ENCODE measurements at places on chromosomes 7 and 10.

DNA sequence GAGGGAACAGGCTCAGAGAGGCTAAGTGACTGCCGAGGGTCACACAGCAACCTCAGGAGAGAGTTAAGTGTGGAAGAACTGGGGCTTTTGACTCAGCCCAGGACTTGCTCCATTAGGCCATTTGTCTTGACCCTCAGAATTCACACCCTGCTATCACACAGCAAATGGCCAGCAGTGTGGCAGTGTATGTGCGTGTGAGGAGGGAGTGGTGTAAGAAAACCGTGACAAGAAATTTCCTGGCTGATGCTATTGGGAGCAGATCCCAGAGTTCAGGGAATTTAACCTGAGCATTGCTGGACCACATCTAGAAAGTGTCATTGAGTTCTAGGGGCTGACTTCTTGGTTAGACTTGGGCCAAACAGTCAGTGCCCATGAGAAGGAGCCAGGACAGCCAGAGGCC is 18.4 kb downstream of the VWA2 start:
- no peak for DNase-seq

DNA sequence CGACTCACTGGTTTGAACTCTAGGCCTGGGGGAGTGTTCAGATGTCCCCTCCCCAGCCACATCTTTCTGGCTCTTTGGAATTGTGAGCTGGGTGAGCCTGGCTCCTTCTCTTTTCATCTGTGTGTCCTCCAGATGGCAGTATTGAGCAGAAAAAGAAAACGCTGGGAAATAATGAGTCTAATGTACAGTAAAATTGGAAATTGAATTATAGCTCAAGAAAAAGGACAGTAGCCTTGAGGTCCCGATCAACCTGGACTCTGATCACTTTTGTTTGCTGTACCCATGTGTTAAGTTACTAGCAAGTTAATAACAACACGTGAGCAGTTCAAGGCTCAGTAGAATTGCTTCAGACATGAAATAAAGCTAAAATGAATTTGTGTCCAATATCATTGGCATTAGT is 77.9 kb downstream of the SNX10 start:
- no peak for DNase-seq

GRCh38 chr7:137684316-137684715 is 162.5 kb downstream of the DGKI start:
- DNase-seq, result no peak

DNA sequence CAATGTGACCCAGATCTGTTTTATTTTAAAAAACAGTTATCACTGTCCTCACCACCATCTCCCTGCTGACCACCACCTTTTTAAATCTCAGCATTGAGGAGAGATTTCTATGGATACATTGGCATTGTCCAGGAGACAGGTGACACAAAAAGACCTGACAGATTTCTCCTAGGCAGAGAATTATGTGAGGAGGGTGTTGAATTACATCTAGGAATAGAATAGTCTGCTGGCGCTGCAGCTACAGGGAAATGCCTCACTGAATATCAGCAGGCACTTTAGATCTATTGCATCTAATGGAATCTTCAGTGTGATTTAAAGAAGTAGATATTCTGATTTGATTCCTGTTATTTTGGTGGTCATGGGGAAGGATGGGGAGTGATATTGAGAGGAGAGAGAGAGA is 593.5 kb downstream of the NRG3 start:
- DNase-seq, result no peak

Measured in fibroblast of the conjunctiva (primary cell).